ENCODE measurements at places on chromosomes 11 and 22.

GRCh38 chr22:26431261-26431995 is 2.4 kb downstream of the ASPHD2 start:
- H3K4me3 ChIP-seq: no peak overlapping the region
- no peaks in the 10 kb centered on the region for H3K27me3 ChIP-seq
- no peak overlapping the region for H3K27ac ChIP-seq
- H3K4me1 ChIP-seq: peaks cover 17% of the 10 kb centered on the region
- H3K36me3 ChIP-seq: peaks cover 6% of the 10 kb centered on the region

- no peaks in the 10 kb centered on the region for H3K27me3 ChIP-seq
- H3K4me3 ChIP-seq: no peak overlapping the region
- no peak for DNase-seq
- no peak overlapping the region for H3K27ac ChIP-seq
These were observed 14.5 kb upstream of the PHLDA2 start for GRCh38 chr11:2943711-2944118.

DNA sequence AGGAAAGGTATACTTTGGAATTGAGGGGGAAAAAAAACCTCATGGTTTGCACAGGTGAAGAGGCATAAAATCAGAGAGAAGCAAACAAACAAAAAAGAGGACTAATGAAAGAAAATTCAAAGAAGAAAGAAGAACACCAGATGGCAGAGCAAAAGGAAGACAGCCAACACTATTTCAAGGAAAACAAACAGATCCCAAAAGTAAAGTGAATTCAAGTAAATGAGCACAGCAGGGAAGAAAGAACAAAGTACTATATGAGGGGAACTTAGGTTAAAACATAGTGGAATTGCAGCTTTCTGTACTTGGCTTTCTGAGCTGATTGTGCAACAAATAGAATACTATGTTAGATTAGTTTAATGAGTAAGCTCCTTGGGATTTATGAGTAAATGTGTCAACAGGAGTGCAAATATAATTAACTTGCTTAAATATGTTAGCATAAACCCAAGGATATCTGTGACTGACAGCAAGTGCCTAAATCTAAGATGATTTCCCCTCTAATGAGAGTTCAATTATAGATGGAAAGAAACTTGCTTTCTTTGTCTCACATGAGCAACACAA is 404.6 kb upstream of the CNTN5 start:
- H3K4me1 ChIP-seq: no peaks in the 10 kb centered on the region
- H3K27me3 ChIP-seq: no peaks in the 10 kb centered on the region
- no peaks in the 10 kb centered on the region for H3K36me3 ChIP-seq
- no peak overlapping the region for H3K27ac ChIP-seq

DNA sequence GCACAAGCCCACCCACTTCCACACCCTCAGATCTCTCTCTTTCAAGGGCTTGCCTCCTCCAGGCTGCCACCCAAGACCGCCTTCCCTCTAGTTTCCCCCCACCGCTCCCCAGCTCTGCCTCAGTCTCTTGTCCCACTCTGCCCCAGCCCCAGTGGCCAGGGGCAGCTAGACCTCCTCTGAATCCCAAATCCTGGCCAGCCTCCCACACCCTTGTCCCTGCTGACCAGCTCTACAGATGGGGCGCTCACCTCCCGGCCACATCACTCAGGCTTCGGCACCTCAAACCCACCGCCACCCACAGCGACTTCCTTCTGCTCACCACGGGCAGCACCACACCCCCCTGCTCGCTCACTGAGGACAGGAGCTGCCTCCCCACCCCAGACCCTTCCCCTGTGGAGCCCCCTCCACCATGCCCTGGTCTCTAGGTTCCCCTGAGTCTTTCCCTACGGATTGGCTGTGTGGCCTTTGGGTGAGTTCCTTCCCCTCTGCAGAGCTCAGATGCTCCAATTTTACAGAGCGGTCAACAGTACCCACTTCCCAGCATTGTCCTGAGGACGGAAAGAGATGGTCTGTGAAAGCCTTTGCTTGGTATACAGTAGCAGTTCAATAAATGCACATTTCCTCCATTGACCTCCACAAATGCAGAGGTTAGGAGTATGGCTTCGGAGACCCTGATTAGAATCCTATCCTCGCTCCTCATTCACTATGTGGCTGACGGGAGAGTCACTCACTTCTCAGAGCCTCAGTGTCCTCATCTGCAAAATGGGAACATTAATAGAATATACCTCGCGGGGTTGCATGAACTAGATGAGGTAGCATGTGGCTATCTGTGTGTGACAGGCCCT is 11.5 kb upstream of the SPI1 start:
- H3K4me3 ChIP-seq: no peak overlapping the region
- DNase-seq: no peak
- no peaks in the 10 kb centered on the region for H3K4me1 ChIP-seq
- H3K27me3 ChIP-seq: no peaks in the 10 kb centered on the region

GRCh38 chr11:15711311-15711710 is 596.6 kb downstream of the INSC start:
- no peaks in the 10 kb centered on the region for H3K36me3 ChIP-seq
- no peaks in the 10 kb centered on the region for H3K4me1 ChIP-seq
- DNase-seq: no peak

- H3K36me3 ChIP-seq: no peaks in the 10 kb centered on the region
- H3K4me1 ChIP-seq: peaks cover 14% of the 10 kb centered on the region
- DNase-seq: no peak
- no peak overlapping the region for H3K4me3 ChIP-seq
- H3K27ac ChIP-seq: no peak overlapping the region
These were observed 51.1 kb upstream of the KCNQ1OT1 start for GRCh38 chr11:2750682-2751522.

DNA sequence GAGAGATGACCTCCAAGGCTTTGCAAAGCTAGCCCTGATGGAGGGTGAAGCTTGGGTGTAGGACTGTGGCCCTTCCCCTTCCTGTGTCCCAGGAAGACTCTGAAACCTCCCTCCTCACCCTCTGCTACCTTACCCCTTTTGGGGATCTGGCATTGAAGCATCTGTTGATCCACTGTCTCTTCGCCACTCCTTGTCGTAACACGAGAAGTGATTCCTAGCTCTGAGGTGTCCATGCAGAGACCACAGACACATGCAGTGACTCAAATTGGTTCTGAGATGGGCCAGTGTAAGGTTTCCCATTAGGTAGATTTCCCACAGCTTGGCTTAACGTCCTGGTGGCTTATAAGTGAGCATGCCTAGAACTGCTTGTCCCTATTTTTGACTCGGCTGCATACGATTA is 101.4 kb downstream of the ZBTB16 start:
- H3K27me3 ChIP-seq: peaks cover 70% of the 10 kb centered on the region
- DNase-seq: no peak
- no peaks in the 10 kb centered on the region for H3K36me3 ChIP-seq
- H3K27ac ChIP-seq: no peak overlapping the region
- H3K4me3 ChIP-seq: no peak overlapping the region

DNA sequence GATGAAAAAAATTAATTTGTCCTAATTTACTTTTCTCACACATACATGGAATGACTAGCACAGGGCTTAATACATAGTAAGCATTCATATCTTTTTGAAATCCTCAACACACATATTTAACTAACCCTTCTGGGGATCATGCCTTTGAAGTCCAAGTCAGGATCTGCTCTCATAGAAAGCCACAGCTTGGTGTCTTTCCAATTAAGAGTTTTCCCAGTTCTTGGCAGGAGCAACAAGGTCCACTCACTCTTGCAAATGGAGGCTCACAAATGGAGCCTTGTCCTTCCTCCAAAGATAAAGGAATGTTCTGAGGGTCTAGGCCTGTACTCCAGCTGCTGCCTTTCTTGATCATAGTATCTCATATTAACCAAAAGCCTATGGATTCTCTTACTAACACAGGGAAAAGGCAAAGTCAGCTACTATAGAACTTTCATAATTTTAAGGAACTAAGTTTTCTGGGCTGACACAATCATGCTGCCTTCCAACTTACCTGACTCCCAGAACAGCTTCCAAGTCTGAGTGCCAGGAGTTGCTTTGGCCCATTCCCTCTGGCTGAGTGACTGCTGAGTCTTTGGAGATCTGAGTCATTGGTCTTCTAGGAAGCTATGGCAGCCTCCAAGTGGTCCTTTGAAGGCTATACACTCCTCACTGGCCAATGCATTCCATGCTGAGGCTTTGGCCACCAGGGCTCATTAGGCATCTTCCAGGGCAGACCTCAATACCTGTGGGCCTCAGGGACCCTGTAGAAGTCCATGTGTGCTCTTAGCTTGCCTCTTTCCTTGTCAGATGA is 25.8 kb upstream of the NUCB2 start:
- no peak overlapping the region for H3K4me3 ChIP-seq
- no peaks in the 10 kb centered on the region for H3K27me3 ChIP-seq
- no peaks in the 10 kb centered on the region for H3K4me1 ChIP-seq
- H3K27ac ChIP-seq: no peak overlapping the region
- no peak for DNase-seq

DNA sequence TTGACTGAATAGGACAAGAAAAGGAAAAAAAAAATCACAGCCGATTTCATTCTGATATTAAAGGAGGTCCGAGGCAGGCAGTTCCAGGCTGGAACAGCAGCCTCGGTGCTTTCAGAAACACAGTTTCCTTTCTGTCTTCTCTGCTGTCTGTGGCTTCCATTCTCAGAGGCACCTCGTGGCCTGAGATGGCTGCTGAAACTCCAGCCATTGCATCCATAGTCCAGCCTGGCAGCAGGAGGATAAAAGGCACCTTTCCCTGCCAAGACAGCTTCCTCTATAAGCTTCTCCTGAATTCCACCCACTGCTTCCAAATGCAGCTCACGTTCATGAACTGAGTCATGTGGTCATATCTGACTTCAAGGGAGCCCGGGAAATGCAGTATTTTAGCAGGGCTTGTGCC is 390.5 kb downstream of the TBC1D22A start:
- no peak overlapping the region for H3K4me3 ChIP-seq
- H3K27ac ChIP-seq: no peak overlapping the region
- DNase-seq: no peak

DNA sequence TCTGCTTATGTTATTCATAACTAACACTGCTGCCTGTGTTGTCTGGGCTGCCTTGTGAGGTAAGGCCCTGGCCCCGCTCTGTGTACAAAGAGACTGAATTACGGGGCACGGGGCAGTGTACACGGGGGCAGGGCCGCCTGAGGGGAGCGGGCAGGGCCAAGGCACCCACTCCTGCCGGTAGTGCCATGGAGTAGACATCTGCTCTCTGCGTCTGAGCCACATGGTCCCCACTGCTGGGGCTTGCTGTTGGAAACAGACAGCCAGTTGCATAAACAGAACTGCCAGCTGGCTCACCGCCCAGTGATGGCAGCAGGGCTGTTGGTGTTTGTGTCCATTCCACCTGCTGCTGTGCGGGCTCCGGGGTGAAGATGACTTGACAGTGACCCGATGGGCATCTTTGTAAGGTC is 19.8 kb downstream of the FAM118A start:
- peaks cover 14% of the 10 kb centered on the region for H3K36me3 ChIP-seq
- no peak overlapping the region for H3K4me3 ChIP-seq
- H3K27ac ChIP-seq: no peak overlapping the region
- no peaks in the 10 kb centered on the region for H3K27me3 ChIP-seq

DNA sequence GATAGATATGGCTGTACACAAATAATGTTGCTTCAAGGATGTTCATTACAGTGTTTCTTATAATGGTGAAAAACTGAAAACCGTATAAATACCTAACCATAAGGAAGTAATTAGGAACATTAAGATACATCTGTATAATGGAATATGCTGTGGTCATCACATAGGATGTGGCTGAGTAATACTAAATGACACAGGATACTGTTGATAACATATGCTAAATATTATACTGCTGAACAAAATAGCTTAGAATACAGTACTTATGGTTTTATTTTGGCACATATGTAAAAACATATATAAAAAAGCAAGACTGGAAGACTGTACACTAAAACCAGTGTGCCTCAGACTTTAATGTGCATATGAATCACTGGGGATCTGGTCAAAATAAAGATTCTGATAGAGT is 43.8 kb downstream of the FBXO7 start:
- H3K4me3 ChIP-seq: no peak overlapping the region
- no peaks in the 10 kb centered on the region for H3K4me1 ChIP-seq
- no peak overlapping the region for H3K27ac ChIP-seq
- DNase-seq: no peak
